ENCODE measurements at places on chromosomes 2 and 18. TPM values are rescaled to one million over a fixed set of nuclear protein-coding genes. Genes with fewer than 3 reads are reported as not detected.

DNA sequence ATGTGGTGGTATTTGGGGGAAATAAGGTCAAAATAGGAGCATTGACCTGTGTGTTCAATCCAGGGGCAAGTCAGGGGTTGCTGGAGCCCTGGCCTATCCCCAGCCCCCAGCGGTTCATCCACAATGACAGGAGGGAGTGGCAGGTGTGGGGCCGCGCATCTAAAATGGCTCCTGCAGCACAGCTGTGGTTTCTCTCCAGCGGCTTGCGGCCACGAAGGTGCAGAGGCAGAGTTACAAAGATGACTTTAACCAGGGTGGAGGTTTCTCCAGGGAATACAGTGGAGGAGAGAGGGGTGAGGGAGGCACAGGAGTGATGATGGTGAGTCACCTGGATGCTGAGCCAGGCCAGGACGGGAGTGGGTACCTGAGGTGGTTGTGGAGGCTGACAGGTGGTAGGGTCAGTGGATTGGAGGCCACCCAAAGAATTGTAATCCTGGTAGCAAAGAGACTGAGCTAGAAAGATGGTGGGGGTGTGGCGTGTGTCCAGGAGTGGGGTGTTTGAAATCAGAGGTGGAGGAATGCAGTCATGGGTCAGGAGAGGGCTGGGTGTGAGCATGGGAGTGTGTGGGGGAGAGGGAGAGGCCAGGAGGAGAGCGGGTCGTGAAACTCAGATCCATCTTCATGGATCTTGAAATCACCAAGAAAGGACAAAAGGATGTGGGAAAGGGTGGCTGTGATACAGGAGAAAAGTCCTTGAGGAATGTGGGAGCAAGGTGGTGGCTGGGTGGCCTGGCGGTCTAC is 83.2 kb downstream of the CTIF start:
- DNase-seq: no peak

DNA sequence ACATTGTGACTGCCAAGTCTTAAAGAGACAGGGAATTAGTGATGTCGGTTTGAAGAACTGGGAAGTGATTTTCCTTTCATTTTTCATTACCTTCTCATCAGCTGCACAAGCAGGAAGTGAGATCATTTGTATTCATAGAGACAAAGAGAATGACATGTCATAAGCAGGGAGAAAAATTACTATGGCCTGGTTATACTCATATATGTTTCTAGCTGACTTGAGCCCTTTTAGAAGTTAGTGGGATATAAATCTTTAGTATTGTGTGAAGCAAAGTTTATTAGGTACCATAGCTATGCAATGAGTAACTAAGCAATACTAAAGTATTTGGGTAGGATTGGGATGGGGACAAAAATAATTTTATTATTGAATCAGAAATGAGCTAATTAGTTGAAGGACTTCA is 284.1 kb downstream of the PID1 start:
- no peak for DNase-seq

- DNase-seq: no peak
Measured at GRCh38 chr18:5288517-5288935, 7.0 kb downstream of the ZBTB14 start.

GRCh38 chr2:211408483-211408891 is 852.1 kb downstream of the CPS1 start:
- DNase-seq: no peak

DNA sequence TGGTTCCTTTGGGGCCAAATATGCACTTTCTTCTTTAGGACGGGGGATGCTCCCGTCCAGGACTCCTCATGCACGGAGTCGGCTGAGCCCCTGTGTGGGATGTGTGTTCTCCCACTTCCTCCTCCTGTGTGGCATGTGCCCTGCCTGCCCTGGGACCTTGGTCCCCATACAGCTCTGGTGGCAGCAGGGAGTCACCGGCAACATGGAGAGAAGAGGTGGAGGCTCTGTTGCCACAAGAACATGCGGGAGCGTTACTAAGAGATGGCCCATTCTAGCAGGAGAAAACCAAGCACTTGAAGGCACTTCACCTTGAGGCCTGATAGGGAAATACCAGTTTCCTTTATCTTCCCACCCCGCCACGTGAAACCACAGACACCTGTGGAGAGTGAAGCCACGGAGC is 98.0 kb downstream of the DDX1 start:
- no peak for DNase-seq

DNA sequence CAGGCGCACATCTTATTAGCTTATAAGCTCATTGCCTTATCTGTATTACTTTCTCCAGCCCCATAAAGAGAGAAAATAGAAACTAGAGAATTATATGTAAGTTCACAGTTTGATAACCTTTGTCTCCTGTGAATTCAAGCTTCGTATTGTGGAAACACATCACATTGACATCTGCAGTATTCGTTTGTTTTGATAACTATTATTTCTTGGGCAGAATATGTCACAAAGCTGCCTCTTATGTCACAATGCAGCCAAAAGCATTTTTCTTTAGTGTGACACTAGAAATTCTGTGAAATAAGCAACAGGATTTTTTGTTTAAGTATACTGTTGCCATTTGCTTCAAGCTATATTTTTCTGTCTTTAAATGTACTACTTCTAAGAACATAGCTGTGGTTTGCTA is 221.5 kb downstream of the DOK6 start:
- no peak for DNase-seq

DNA sequence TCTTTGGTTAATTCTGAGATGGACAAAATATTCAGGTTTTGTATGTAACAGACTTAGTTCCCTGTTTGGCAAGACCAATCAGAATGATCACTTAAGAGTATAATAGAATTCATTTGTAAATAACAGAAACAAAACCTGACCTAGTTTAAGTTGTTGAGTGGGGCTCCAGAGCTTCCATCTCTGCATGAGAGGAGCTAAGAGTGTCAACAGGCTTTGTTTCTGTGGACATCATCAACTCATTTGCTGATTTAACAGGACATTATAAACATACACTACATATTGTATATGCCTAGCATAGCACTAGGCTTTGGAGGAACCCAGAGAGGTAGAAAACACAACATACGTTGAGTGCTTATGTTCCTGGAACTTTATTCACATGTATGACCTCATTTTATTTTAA is 75.3 kb upstream of the TRIB2 start:
- no peak for DNase-seq

GRCh38 chr2:36667931-36668330 is 28.6 kb upstream of the VIT start:
- DNase-seq: no peak

DNA sequence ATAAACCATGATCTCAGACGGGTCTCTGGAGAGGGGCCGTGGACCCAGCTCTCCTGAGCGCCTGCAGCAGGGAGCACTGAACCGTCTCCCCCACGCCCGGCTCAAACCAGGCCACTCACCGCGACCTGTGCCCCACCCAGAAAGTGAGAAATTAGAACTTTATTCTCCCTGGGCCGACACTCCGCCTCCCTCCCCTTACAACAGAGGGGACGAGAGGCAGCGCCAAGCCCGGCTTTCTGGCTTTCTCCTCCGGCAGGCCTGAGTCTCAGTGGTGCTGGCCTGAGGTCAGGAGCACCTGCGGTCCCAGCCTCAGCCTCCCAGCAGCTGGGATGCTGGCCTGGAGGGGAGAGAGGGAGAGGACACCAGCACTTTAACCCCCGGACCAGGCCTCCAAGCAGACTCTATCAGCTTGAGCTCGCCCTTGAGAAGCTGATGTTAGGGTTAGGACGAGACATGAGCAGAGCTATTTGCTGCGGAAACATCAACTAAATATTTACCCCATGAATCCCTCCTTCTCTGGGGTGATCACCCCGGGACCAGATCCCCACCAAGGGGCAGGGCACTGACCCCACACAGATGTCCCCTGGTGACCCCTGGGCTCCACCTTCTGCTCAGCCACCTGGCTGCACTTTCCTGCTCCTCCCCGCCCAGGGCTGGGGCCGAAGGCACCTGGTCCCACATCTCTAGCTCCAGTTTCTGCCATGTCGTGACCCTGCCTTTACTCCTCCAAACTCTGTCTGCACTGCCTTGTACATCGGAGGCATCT is 856.3 kb upstream of the SALL3 start:
- no peak for DNase-seq

DNA sequence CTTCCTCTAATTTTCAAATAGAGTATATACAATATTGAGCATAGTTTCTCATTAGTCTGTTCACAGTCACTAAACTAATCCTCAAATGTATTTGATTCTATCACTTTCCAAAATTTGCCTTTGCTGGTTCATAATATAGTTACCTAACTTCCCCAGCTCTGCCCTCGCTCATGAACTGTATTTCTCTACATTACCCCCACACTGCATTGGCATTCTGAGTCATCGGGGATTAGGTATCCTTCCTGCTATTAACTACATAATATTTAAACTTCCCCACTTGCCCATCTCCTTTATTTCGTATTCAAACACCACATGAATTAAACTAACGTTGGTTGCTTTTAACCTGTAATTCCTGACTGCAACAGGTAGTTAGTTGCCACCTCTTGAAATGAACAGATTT is 14.8 kb upstream of the CLASP1 start:
- DNase-seq: no peak

DNA sequence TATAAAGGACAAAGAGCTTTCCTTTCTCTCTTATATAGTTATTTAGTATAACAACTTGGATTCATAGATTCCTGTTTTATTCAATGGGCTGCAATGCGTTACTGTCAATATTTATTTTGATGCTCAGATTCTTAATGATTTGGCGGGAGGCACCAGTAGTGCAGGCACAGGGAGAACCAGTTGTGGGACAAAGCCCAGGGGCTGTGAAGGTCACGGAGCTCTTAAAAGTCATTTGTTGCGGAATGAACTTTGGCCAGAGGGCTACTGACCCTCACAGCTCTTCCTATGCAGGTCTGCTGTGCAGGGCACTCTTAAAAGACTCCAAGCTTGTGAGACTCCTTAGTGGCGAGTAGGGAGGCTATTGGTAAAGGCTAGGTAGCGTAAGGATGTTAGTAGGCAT is 34.0 kb downstream of the BCL2L11 start:
- no peak for DNase-seq

DNA sequence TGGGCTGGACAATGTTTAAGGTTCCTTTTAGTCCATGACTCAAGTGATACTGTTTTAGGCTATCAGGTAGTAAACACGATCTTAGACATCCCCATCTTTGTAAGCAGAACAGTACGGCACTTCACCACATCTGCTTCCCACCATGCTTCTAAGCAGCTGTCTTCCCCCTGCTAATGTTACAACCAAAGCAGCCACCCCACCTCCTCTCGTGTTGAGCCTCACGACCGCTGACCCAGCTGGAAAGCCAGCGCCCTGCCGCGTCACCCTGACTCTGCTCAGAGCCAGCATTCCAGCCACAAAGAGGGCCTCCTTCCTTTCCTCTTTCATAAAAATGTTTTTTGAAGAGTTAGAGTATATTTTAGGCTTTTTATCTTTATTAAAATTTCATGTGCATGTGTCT is 9.4 kb downstream of the MTERF4 start:
- DNase-seq: no peak

DNA sequence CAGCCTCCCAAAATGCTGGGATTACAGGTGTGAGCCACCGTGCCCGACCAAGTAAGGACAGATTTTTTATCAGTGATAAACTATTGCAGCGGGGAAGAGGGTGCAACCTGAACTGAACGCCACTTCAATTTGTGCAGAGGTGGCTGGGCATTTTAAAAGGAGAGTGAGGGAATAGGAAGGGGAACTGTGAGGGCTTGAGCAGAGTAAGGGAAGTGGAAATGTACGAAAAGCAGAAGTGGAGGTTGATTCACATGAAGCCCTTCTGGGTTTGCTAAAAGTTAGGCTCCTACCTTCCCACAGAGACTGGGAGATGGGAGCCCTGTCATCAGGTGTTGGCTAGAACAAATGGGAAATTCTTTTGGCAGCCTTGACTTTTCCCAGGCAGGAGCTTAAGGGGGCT is 6.1 kb downstream of the STK11IP start:
- DNase-seq: no peak

GRCh38 chr2:227185615-227186232 is 21.3 kb downstream of the COL4A3 start:
- DNase-seq: no peak

GRCh38 chr2:529424-529823 is 147.8 kb downstream of the TMEM18 start:
- DNase-seq: peak; percentile 24

DNA sequence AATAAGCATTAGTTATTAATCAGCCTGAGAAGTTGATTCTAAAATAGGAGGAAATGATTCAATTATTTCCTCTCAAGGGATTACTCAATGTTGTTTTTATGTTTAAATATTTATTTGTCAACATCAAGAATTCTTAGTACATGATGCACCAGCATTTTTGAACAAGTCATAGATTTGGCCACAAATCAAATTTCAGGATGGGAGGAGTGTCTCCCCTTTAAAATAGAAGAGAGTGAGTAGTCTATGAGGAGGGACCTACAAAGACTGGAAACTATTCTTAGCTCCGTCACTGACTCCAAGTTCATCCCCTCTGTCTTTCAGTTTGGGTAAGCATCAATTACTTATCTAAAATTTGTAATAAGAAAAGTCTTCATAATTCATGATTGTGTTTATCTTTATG is 18.6 kb upstream of the IL18R1 start:
- no peak for DNase-seq

GRCh38 chr2:238462782-238463396 is 36.2 kb downstream of the ASB1 start:
- no peak for DNase-seq

GRCh38 chr2:46230677-46231425 is 66.4 kb upstream of the EPAS1 start:
- DNase-seq: no peak

- no peak for DNase-seq
Measured at GRCh38 chr2:217357886-217358620, 498.2 kb upstream of the TNP1 start.

- DNase-seq: no peak
Measured at GRCh38 chr2:218899147-218899546, 18.5 kb downstream of the WNT10A start.

- DNase-seq: no peak
Measured at GRCh38 chr2:11166476-11166875, 11.2 kb downstream of the SLC66A3 start.

Gene SLC4A3
- 18.7 TPM for total RNA-seq

Gene LBH
- 42.0 TPM for total RNA-seq

Gene MARCHF4
- total RNA-seq: 8.2 TPM

Gene TBC1D8
- total RNA-seq: 16.7 TPM

Gene NT5DC4
- not detected for total RNA-seq

Gene GRHL1
- 25.8 TPM for total RNA-seq

Gene PRKAG3
- total RNA-seq: not detected

Gene PAIP2B
- 42.3 TPM for total RNA-seq

Gene CREG2
- total RNA-seq: 8.1 TPM

Gene CCDC102B
- total RNA-seq: 21.2 TPM
